ENCODE measurements at places on chromosomes 13 and 19. TPM values are rescaled to one million over a fixed set of nuclear protein-coding genes. Genes with fewer than 3 reads are reported as not detected.

TNFSF9 gene
- 2.2 TPM for total RNA-seq

SOX1 gene
- total RNA-seq: not detected

ZNF682 gene
- 1.6 TPM for total RNA-seq

LIN37 gene
- 11.6 TPM for total RNA-seq

MISP3 gene
- total RNA-seq: 1.1 TPM

LGI4 gene
- 0.27 TPM for total RNA-seq

ICAM1 gene
- total RNA-seq: 15.3 TPM

APLP1 gene
- not detected for total RNA-seq

CFAP97D2 gene
- not detected for total RNA-seq

CLDND2 gene
- not detected for total RNA-seq

LILRA1 gene
- total RNA-seq: 2.7 TPM

IGFL1 gene
- total RNA-seq: not detected

DCLK1 gene
- total RNA-seq: under 0.01 TPM

CFD gene
- 9.4 TPM for total RNA-seq
